Ovary (tissue), 10 donors: ENCODE measurements at places on chromosomes 5 and 9. TPM values are rescaled to one million over a fixed set of nuclear protein-coding genes. Genes with fewer than 3 reads are reported as not detected.

GRCh38 chr9:127388037-127388855 lies 8.7 kb upstream of the SLC2A8 start:
- no peak overlapping the region for H3K27ac ChIP-seq
- no peaks in the 10 kb centered on the region for H3K27me3 ChIP-seq
- no peak overlapping the region for H3K4me3 ChIP-seq
- no peak for DNase-seq
- no peaks in the 10 kb centered on the region for H3K4me1 ChIP-seq

DNA sequence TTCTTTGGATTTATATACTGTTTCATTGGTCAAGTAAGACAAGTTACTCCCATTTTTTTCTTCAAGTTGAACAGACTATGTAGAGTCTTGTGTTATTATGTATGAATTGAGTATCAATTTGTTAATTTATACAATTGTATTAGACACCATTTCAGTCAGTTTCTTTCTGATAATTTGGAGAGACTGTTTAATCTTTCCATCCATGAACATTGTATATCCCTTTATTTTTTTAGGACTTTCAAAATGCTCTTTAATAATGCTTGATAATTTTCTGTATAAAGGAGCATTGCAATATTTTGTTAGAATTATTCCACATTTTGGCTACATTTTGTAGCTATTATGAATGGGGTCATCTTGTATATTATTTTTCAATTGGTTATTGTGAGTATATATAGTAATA lies 69.1 kb upstream of the PJA2 start:
- H3K27ac ChIP-seq: no peak overlapping the region
- H3K36me3 ChIP-seq: no peaks in the 10 kb centered on the region
- no peak for DNase-seq
- no peak overlapping the region for H3K4me3 ChIP-seq

DNA sequence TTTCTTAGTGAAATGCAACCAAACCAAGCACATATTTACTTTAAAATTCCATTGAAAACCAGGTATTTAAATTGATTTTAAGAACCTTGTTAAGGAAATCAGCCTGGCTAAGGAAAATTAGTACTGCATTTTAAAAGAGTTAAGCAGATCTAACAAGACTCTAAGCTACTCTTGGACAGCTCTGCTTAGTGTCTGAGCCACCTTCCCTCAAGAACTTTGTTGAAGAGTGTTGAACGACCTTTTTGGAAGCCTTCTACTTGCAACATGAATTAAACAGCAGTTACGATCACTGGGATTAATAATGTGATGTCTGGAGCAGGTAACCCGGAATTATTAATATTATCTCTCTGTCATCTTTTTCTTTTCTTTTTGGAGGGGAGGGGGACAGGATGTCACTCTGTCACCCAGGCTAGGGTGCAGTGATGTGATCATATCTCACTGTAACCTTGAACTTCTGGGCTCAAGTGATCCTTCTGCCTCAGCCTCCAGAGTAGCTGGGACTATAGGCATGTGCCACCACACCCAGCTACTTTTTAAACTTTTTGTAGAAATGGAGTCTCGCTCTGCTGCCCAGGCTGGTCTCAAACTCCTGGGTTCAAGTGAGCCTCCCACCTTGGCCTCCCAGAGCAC lies 74.7 kb downstream of the ANKRD55 start:
- no peak for DNase-seq
- H3K27ac ChIP-seq: no peak overlapping the region
- no peaks in the 10 kb centered on the region for H3K36me3 ChIP-seq
- H3K4me1 ChIP-seq: peaks cover 7% of the 10 kb centered on the region
- no peak overlapping the region for H3K4me3 ChIP-seq
- no peaks in the 10 kb centered on the region for H3K27me3 ChIP-seq

GRCh38 chr5:167804512-167805220 lies 486.8 kb upstream of the WWC1 start:
- H3K27ac ChIP-seq: no peak overlapping the region
- no peaks in the 10 kb centered on the region for H3K27me3 ChIP-seq
- no peak overlapping the region for H3K4me3 ChIP-seq
- no peaks in the 10 kb centered on the region for H3K4me1 ChIP-seq

Gene PDE6A
- total RNA-seq: 0.05 TPM

Gene GADD45G
- 126 TPM for total RNA-seq
